ENCODE measurements at places on chromosomes 6 and 20.

DNA sequence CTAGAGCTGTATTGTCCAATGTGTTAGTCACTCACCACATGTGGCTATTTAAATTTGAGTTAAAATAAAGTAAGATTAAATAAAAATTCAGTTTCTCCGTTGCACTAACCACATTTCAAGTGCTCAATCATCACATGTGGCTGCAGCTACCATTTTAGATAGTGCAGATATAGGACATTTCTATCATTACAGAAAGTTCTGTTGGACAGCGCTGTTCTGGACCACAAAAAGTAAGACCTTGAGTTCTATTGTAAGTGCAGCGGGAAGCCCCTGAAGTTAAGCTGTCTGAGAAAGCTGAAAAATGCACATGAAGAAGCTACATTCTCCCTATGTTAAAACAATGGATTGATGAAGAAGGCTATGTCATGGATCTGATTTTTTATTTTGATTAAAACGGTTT lies 1.1 kb downstream of the ORC3 start:
- no peak for DNase-seq

- peak; percentile 64 for DNase-seq
These were observed 508 bp downstream of the NOP56 start for GRCh38 chr20:2652724-2653555.

GRCh38 chr6:89787660-89788328 lies 31.8 kb downstream of the MDN1 start:
- no peak for DNase-seq

DNA sequence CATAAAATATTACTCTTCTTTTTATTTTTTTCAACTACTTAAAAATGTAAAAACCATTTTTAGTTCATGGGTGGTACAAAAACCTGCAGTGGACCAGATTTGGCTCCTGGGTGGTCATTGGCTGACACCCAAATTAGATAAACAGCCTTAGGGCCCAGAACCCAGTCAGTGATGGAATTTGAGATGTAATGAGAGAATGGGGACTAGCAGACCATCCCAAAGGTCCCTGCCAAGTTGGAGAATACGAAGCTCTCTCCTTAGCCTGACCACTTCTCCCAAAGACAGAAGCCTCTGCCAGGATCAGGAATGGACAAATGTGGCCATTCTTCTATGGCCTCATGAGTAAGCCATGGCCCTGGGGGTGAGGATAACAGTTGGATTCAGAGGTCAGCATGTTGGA lies 194.7 kb downstream of the NFATC2 start:
- DNase-seq: no peak

GRCh38 chr6:33248643-33248931 lies 23.1 kb downstream of the VPS52 start:
- DNase-seq: no peak

DNA sequence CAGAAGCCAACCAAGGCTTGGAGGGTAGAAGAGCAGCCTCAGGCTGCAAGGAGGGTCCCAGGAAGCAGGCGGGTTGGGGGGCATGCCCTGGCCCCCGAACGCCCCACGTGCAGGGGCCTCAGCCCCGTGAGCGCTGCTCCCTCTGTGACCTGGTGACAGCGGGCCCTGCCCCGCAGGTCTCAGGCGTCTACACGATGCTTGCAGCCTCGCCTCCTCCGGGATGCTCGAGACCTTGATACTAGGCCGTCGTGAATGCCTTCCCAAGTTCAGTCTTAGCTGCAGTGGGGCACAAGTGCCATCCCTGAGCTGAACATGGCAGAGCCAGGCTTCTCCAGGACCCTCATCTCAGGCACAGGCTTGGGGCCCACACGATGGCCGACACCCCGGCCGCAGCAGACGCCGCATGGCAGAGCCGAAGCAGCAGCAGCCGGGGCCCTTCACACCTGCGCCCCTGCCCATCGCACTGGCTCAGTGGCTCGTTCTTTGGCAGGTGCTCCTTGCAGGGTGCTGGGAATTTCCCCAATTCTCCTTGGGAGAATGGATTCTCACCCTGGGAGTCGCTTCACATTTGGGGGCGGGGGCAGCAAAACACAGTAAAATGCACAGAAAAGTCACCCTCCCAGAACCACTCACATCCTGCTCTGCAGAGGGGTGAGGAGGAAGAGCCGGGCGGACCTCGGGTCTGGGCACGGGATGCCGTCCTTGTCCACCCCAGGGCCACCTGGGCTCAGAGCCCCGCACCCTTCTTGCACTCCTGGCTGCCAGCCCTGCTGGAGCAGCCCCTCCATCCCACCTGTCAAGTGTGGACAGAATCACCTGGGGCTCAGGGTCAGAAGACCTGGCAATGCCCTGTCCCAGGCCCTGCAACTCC lies 161.8 kb downstream of the DLL1 start:
- DNase-seq: no peak
